Adrenal gland (tissue), 19 donors: ENCODE measurements at places on chromosomes 5 and 9. TPM values are rescaled to one million over a fixed set of nuclear protein-coding genes. Genes with fewer than 3 reads are reported as not detected.

The SV2C gene
- total RNA-seq = 0.03 TPM

The TMEFF1 gene
- total RNA-seq = not detected

GRCh38 chr5:135441350-135441831 is 5.8 kb downstream of the DCANP1 start:
- no peaks in the 10 kb centered on the region for H3K36me3 ChIP-seq
- no peak overlapping the region for H3K27ac ChIP-seq
- H3K4me3 ChIP-seq = no peak overlapping the region

DNA sequence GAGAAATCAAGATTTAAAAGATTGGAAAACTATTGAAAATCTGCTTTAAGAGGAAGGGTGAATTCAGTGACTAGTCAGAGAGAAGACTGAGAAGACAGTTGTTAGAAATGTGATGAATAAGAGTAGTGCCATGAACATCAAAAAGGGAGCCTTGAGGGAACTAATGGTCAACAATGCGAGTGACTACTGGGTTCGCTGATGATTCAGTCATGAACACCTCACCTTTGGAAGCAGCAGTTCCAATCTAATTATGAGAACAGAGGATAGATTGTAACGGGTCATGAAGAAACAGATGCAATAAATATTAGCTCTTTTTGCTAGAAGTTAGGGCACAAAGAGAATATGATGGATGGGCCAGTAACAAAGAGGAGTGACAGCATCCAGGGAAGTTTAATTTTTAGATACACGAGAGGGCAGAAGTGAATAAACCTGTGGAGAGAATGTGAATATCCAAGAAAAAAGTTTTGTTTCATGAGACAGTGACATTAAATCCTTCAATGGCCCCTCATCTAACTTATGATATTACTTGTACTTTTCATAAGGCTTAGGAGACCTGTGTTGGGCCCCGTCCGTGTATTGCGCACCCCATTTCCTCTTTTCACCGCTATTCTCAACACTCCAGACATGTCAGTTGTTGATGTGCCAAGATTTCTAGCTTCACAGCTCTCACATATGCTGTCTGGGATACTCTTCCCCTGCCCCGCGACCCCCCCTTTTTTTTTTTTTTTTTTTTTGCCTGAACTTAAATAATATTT is 23.5 kb upstream of the IFNE start:
- no peak overlapping the region for H3K27ac ChIP-seq
- no peak for DNase-seq
- H3K27me3 ChIP-seq = no peaks in the 10 kb centered on the region
- H3K4me1 ChIP-seq = no peaks in the 10 kb centered on the region

- H3K36me3 ChIP-seq = no peaks in the 10 kb centered on the region
- H3K4me1 ChIP-seq = no peaks in the 10 kb centered on the region
- H3K4me3 ChIP-seq = no peak overlapping the region
- no peak overlapping the region for H3K27ac ChIP-seq
- no peak for DNase-seq
Measured at GRCh38 chr5:38835887-38836286, 9.9 kb upstream of the OSMR start.

GRCh38 chr5:16596581-16596940 is 20.2 kb downstream of the RETREG1 start:
- no peak overlapping the region for H3K4me3 ChIP-seq
- no peak overlapping the region for H3K27ac ChIP-seq
- no peaks in the 10 kb centered on the region for H3K4me1 ChIP-seq
- no peaks in the 10 kb centered on the region for H3K36me3 ChIP-seq
